Activated CD4-positive, alpha-beta T cell treated with anti-CD3 and anti-CD28 coated beads, Interleukin-2, amount 50 U/mL, for 48 hours (primary cell): ENCODE measurements at places on chromosomes 6 and 20.

- no peak for DNase-seq
Observed at GRCh38 chr6:10393544-10394225, 21.2 kb downstream of the TFAP2A start.

- DNase-seq = no peak
Observed at GRCh38 chr20:55095745-55096400, 620.5 kb downstream of the DOK5 start.

- DNase-seq = peak; percentile 27
Observed at GRCh38 chr20:13231031-13231752, 10.1 kb downstream of the ISM1 start.

DNA sequence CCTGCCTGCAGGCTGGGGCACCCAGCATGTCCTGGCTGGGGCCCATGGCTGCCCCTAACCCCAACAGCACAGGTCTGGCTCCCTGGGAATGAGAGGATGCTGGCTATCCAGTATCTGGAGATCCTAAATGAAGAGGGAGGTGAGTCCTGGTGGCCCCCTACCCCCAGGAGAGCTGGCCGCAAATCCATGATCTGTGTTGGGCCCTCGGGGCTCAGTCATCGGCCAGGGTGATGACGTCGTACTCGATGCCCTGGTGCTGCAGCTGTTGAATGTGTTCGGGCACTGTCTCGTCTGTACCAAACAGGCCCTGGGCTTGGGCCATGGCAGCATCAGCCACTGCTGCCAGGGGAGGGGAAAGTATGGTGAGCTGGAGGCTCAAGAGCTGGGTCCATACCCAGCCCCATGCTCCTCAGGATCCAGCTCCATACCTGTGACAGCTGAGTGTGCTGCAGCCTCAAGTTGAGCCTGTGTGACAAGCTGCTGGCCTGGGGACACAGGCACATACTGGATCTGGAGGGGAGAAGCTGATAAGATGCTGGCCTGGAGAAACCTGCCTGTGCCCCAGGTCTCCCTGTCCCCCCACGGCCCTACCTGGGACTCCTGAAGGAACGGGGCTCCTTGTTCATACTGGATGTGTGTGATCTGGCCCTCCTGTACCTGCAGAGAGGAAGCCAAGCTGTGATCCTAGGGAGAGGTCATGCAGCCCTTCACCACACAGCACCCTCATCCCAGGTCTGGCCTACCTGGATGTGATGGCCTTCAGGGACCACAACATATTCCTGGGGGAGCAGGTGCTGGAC lies 14.5 kb downstream of the PCIF1 start:
- DNase-seq = no peak

DNA sequence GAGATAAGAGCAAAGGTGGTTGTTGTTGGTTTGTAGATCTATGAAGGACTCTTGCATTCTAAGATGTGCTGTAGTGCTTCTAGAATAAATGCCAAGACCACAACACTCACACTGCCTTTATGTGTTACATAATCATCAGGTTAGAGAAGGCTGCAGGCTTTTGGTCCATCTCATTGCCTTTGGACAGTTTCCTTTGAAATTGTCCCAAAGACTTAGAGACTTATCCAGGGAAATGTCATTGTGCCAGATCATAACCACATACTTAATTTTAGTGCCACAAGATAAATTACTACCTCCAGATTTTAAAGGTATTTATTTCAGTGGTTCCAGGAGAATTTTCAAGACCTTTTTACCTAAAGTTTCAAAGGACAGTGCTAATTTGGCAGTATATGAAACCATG lies 666.6 kb upstream of the CITED2 start:
- no peak for DNase-seq

DNA sequence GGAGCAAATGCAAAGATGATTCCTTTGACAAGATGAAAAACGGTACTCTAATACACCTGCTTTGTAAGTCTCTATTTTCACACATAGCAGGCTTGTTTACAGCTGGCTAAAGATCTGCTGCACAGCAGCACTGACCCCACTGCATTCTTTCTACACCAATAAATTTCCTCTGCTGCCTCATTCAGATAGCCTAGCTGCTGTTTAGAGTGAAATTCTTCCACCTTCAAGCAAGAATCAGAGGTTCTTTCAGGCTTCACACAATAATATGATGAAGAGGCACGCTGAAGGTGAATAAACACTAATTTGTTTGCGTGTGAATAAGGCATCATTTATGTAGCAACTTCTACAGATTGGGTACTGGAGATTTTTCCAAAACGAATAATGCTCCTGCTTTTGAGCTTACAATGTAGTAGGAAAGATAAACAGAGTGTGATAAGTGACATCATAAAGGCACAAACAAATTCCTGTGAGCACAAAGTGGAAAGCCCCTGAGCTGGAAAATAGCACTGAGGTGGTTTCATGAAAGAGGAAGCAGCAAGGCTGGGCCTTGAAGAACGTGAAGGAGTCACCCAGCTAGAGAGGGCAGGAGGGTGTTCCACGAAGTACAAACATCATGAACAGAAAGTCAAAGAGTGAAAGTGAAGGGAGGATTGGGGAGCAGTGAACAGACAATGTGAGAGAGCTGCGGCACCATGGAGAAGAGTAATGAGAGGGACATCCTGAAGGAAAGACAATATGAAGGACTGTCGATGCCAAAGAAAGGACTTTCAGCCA lies 543.4 kb downstream of the CD83 start:
- DNase-seq = peak; percentile 28

DNA sequence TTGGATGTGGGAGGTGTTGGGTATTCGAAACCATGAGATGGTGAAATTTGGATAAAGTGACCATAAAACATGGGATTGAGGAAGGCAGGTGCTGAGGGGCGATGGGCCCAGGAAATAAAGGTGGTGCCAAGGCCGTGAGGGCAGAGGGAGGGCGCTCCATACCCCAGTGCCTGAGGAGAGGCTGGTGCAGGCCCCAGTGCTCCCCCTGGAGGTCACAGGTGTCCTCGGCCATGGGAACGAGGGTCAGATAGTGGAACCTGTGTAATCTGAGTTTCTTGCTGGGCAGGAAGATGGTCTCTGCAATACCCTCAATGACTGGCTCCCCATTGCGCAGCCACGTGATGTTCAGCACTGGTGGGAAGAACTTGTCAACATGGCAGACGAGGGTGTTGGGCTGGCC lies 16.2 kb downstream of the HLA-DPB1 start:
- DNase-seq = peak; percentile 76

- DNase-seq = no peak
Observed at GRCh38 chr6:24154121-24154520, 28.1 kb downstream of the NRSN1 start.

DNA sequence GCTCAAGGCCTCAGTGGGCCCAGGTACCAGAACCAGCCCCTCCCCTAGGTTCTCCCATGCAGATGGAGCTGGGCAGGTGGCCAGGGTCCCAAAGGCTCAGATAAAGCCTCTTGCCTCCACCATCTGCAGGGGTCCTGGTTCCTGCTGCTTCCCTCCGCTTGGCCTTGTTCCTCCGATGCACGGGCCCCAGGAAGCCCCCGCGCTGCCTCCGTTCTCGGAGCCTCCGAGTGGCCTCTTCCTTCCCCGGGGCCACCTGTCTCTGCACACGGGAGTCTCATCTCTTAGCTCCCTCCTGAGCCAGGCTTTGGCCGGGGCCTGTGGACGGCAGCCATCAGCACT lies 1.9 kb upstream of the PTK6 start:
- no peak for DNase-seq

- no peak for DNase-seq
Observed at GRCh38 chr6:137161949-137162348, 11.5 kb downstream of the IL22RA2 start.

GRCh38 chr20:50467718-50468356 lies 42.3 kb upstream of the PTPN1 start:
- peak; percentile 42 for DNase-seq

DNA sequence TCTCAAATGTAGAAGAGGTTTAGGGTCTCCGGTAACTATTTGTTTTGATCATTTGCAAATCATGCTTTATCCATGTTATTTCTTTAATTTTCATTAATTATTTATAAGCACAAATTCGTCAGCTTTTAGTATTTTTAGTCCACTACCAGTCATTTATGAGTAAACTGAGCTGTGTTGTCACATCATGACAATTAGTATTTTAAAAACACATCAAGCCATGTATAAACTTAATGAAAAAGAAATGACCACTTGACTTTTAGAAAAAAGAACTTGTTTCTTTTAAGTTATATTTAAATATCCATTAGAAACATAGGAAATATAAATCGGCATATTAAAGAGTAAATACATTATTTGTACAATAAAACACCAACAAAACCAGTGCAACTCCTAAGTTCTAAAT lies 2.8 kb downstream of the NKX2-4 start:
- no peak for DNase-seq

GRCh38 chr6:42128460-42129359 lies 13.7 kb downstream of the C6orf132 start:
- DNase-seq = no peak

GRCh38 chr20:32368925-32369324 lies 10.8 kb downstream of the ASXL1 start:
- no peak for DNase-seq

GRCh38 chr6:154359161-154359574 lies 2.6 kb upstream of the IPCEF1 start:
- DNase-seq = no peak

- DNase-seq = no peak
Observed at GRCh38 chr6:41736186-41736733, 852 bp upstream of the TFEB start.

GRCh38 chr20:1422753-1423152 lies 29.9 kb upstream of the FKBP1A start:
- no peak for DNase-seq

- DNase-seq = no peak
Observed at GRCh38 chr6:7242835-7243178, 70.2 kb downstream of the SSR1 start.

DNA sequence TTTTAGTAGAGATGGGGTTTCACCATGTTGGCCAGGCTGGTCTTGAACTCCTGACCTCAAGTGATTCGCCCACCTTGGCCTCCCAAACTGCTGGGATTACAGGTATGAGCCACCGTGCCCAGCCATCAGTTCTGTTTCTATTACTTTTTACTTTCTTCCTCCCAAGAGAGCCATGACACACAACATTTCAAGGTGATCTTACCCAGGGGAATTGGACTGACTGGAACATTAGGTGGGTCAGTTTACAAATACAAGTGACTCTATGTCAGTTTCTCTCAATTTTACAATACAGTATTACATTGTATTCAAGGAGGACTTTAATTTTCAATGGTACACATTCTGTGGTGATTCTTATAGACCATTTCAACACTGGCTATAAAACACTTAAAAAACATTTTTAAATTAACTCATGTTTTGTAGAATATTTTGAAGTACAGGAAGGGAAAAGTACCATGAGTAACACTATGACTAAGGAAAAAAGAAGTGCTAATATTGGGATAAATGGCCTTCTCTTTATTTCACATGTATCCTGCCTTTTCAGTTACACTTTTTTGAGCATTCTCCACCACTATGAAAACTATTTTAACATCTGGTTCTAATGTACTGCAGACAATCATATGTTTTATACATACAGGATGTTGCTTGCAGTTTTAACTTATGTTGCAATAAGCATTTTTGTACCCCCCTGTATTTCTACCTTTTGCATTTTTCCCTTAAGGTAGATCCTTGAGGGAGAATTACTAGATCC lies 8.4 kb downstream of the TPBG start:
- no peak for DNase-seq

GRCh38 chr6:44704240-44705150 lies 317.0 kb downstream of the CDC5L start:
- peak; percentile 68 for DNase-seq

DNA sequence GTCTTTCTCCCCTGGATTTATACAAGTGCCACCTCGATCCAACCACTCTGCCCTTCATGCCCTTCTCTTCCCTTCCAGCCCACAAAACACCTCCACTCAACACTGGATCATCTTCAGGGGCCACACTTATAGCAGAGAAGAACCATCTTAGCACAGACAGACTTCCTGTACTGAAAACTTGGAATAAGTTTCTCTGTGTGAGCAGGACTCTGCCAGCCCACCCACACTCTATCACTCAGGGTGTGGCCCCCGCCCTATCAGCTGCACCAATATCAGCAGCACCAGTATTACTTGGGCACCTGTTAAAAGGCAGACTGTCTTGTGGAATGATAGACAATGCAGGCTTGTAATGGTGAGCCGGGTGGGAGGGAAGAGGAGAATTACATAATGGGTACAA lies 86.7 kb downstream of the SCML4 start:
- no peak for DNase-seq

DNA sequence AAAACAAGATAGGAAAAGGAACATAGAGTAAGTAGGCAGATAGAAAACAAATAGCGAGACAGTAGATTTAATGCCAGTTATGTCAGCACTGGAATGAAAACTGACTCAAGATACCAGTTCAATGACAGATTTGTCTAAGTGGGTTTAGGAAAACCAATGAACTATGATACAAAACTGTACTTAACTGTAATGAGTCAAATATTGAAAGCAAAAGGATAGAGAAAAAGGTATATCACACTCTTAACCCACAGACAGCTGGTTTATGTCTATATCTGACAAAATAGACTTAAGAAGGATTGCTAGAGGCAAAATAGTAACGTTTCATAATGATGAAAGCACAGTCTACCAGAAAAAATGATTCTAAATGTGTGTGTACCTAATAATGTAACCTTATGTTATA lies 38.2 kb downstream of the ATRN start:
- DNase-seq = no peak

- no peak for DNase-seq
Observed at GRCh38 chr20:50482396-50482981, 27.7 kb upstream of the PTPN1 start.
